HFFc6 (cell line): ENCODE measurements at places on chromosomes 2 and 18.
A peak's percentile ranks its signal among the peaks of the same experiment; 100 is the strongest.

DNA sequence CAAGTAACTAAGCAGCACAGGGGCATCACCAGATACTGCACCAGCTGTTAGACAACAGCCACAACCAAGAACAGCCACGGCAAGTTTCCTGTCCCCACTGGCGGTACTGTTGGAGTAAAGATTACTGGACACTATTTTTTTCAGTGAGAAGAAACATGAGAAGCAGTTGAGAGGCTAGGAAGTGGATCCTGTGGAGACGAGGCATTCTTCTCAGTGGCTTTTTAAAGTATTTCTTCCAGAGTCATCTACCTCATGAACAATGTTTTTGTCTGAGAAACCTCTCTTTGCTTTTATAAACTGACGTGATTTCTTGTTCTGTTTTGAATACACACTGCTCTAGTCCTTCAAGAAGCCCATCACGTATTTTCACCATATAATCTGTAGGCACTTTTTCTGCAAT, 18.8 kb downstream of the TM4SF20 start:
- DNase-seq, result no peak

GRCh38 chr2:127400897-127401756, 13.4 kb upstream of the MAP3K2 start:
- peak; percentile 79 for DNase-seq

- no peak for DNase-seq
Measured at GRCh38 chr18:3889121-3889520, 439.1 kb downstream of the TGIF1 start.

DNA sequence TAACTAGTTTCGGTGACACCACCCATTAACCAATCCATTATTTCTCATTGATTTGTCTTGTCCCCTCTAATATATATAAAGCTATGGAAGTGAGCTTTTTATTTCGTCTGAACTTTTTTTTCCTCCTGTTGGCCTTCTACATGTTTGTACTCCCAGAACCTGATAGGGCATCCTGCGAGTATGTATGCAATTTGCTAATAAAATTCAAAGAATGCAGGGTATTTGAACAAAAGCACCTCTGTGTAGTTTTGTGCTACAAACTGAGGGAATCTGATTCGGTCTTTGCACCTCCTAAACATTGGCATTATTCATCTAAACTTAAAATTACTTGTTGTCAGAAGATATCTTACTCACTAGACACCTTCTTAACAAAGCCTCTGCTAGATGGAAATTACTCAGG, 242.9 kb upstream of the TMEFF2 start:
- no peak for DNase-seq

GRCh38 chr2:182404975-182405561, 21.8 kb downstream of the PDE1A start:
- peak; percentile 10 for DNase-seq

GRCh38 chr2:60629305-60629662, 75.8 kb upstream of the BCL11A start:
- no peak for DNase-seq

DNA sequence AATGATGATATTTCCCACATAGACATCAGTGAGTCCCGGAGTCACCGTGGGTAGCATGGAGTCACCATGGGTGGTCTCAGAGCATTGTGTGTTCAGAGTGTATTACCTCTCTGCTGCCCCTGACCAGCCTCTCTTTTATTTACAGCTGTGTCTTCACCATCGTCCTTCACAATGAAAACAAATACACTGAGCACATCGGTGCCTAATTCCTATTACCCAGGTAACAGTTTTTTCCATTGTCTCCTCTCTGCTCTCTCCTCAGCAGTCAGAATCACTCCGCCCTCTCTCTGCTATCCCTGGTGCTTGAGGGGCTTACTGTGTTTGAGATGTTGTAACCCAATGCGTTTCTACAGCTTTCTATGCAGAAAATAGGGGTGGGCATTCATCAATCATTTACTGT, 361.5 kb upstream of the RAB12 start:
- no peak for DNase-seq

DNA sequence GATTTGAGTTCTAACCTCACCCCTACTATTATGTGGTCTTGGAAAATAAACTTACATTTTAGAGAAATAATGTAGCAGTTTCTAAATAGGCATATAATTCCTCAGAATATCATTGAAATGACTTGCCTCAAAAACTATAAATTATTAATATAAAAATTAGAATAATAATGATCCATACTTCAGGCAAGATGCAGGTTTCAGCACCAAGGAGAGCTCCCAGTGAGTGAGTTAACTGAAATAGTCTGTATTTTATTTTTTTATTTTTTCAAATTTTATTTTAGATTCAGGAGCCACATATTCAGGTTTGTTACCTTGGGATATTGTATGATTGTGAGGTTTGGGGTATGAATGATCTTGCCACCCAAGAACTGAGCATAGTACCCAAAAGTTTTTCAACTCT, 472.2 kb upstream of the DCC start:
- DNase-seq, result no peak
